ENCODE measurements at places on chromosomes 4 and X.

- DNase-seq: no peak
Observed at GRCh38 chr4:153117554-153117953, 86.7 kb upstream of the TRIM2 start.

GRCh38 chr4:20839957-20840356 is 139.7 kb downstream of the PACRGL start:
- DNase-seq: no peak

GRCh38 chr4:42843694-42844093 is 48.8 kb upstream of the GRXCR1 start:
- DNase-seq: peak; percentile 4

GRCh38 chrX:151901826-151902225 is 10.9 kb upstream of the MAGEA4 start:
- no peak for DNase-seq

GRCh38 chr4:132344924-132345828 is 803.9 kb upstream of the PCDH10 start:
- DNase-seq: no peak

DNA sequence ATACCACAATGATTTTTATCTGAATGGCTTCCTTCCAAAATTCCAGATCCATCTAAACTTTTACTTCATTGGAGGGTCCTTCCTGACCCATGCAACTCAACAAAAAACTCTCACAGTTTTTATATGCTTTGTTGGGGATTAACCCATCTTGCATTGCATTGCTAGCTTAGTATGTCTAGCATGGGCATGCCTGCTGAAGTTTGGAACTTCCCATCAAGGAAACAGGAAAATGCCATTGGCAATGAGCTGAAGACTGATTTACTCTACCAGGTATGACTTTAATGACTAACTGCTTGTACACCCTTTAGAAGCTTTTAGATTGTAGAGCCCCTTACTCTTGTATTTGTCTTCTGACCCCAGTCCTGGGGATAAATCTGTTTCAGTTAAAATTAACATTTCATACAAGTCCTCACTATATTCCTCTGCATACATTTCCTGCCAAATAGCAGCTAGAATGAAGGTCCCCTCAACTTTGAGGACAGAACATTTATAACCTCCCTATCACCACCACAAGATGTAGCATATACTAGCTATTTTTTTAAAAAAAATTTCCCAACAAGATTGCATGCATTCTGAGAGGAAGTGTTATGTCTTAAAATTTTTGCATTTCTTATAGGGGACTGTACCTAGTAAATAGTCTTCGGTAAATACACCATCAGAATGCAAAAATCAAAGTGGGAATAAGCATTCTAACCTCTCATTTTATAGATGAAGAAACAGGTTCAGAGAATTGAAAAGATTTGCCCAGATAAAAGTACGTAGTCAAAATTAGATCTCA is 52.5 kb upstream of the ATXN3L start:
- no peak for DNase-seq

DNA sequence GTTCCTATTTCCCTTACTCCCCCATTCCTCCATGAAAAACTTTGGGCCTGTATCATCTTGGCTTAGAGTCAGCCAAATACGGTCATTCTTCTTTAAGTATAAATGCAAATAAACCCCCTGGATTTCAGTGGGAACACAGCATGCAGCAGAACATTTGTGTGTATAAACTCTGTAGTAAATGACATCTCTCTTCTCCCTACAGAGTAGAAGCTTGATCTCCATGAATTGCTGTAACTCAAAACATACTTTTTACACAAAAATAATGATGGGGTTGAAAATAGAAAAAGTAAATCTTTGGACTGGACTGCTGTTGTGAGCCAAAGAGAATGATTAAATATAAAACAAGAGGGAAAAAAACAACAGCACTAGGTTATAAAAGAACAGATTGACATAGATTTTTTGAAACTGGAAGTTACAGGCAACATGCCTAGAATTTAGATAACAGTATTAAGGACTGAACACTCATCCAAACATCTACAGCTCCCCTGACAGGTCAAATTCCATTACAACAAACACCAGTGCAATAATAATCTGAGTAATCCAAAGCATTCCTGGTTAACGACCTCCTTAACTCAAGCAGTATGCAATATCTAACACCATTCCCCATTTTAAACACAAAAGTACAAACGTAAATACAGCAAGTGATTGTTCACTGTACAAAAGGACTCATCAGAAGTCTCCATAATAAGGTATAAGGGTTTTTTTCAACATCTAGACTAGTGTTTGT is 30.7 kb downstream of the TSPAN5 start:
- no peak for DNase-seq

GRCh38 chrX:148426467-148426866 is 74.0 kb upstream of the AFF2 start:
- DNase-seq: no peak

- DNase-seq: no peak
Observed at GRCh38 chrX:108131471-108131870, 39.9 kb downstream of the ATG4A start.

DNA sequence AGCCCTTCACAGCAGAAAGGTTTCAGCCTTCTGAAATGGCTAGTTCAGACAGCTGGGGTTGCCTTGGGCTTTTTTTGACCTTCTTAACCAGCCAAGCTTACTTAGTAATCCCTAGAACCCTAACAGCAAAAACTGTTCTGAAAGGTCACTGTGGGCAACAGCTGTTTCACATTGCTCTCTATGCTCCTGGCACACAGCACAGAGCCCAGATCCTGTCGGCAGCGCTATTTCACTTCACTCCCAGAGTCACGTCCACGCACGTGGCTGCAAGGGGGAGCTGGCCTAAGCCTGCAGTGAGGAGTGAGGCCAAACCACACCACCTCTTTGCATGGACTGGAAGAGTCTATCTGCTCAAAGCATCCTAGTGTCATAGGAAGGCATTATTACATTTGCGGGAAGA is 32.0 kb upstream of the STS start:
- no peak for DNase-seq

GRCh38 chr4:155616117-155616516 is 50.5 kb upstream of the GUCY1A1 start:
- no peak for DNase-seq

DNA sequence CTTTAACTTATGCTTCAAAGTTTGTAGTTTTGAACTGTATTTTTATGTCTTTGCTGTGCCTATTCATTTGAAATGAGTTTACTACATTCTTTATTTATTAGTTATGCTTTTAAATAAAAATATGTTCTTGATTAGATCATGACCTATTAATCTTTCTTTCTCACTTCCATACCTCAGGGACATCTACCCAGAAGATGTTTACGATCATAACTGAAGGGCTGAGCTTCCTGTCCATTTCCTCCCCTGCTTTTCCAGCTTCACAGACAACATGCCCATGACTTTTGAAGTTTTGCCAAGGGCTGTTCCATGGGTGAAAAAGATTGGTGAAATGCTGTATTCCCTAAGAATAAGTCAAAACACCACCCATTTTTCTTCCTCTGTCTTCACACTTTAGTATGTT is 99.7 kb upstream of the DDIT4L start:
- DNase-seq: no peak

- no peak for DNase-seq
Observed at GRCh38 chr4:88143504-88143903, 14.9 kb downstream of the ABCG2 start.

GRCh38 chrX:153934148-153934761 is 582 bp downstream of the NAA10 start:
- no peak for DNase-seq

DNA sequence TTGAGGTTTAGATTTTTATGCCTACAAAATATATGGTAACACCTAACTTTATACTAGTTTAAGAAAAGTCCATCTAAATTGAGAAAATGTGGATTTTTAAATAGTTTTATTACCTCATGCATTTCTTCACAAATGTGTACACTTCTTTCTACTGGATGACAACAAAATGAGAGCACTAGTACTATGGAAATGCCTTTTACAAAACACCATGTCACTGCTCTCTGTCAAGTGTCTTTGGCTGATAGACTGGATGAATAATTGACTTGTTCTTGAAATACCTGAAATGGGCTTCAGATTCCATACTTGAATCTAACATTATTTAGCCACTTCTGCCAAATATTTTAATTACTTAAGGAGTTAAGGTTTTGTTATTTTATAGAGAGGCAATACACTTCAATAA is 49.5 kb downstream of the AMELX start:
- no peak for DNase-seq

DNA sequence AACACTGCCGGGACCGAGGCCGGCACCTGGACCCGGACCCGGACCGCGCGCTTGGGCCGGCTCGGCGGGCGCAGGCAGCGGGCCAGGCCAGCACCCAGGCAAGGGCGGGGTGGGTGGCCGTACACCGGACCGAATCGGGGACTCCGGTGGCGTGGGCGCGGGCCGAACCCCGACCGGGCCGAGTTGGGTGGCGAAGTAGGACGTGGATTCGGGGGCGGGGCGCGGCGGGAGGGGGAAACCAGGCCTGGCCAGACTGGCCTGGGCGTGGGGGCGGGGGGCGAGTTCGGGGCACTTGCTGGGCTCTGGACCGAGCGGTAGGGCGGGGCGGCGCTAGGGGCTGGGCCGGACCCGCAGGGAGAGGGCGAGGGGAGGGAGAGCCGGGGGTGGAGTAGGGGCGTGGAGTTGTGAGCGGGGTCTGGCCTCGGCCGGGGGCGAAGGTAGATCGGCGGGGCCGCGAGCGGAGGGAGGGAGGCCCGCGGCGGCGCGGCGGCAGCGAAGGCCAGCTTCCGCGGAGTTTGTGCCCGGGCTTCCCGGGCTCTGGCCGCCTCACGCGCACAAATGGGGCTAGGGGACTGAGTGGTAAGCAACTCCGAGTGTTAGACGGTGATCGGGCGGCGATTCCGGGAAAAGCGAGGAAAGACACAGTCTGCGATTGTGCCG is 1.8 kb upstream of the BCORL1 start:
- DNase-seq: peak; percentile 61

DNA sequence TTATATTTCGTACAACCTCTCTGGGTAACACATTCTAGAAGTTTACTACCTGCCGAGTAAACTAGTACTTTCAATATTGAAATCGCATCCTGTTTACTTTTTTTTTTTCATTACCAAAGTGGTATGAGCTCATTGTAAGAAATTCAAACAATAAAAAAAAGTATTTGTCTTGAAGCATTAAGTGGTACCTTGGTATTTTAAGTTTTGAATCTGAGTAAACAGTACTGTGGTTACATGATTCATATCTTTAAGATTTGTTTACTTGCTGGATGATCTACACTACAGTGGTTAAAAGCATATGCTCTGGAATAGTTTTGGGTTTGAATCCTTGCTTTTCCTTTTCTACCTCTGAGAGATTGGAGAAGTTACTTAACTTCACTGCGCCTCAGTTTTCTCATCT is 3.8 kb upstream of the MMGT1 start:
- DNase-seq: no peak

DNA sequence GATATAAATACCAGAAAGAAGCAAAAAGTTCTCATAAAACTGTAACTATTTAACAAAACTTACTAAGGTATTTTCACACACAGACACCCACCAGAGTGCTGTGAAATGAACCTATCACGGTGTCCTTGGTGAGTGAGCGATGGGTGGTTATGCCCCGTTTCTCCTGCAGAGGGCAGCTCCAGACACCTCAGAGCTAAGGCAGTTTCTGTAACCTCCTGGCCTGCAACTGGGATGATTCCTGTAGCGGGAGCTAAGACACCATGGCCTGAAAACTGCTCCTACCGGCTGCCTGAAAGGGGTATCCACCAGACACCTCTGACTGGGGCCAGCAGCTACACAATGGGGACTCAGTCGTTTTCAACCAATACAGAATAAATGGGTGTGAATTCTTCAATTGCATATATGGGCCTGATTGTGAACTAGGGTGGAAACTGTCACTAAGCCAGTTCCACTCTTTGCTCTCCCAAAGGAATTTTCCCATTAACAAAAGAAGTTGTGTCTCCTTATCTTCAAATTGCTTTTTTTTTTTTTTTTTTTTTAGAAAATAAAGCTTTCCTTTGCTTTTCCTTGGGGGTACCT is 2375.8 kb upstream of the TENM3 start:
- peak; percentile 77 for DNase-seq

DNA sequence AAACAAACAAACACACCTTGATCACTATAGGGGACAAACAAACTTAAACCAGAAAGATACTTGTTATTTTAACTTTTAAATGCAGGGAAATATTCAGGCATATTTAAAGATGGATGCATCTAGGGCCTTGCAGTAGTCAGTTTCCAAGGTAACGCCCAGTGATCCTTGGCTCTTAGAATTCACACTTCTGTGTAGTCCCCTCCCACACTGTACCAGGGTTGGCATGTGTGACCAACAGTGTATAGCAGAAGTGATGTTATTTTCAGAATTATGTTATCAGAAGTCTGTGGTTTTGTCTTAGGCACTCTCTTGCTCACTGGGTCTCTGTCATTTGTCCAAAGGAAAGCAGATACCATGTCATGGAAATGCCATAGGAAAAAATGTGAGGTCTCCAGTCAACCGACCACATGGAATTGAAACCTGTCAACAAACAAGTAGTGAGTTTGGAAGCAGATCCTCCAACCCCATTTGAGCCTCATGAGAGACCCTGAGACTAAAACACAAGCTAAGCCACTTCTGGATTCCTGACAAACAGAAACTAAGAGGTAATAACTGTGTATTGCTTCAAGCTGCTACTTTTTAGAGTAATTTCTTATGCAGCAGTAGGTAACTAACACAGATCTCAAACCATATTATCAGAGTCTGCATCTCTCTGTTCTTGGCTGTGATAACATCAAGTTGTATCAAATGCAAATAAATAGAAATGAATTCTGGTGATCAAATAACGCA is 670.3 kb downstream of the KCTD8 start:
- peak; percentile 1 for DNase-seq

- DNase-seq: no peak
Observed at GRCh38 chr4:14018191-14018853, 390.8 kb upstream of the BOD1L1 start.

- peak; percentile 80 for DNase-seq
Observed at GRCh38 chrX:24371391-24371972, 11.0 kb downstream of the SUPT20HL1 start.

DNA sequence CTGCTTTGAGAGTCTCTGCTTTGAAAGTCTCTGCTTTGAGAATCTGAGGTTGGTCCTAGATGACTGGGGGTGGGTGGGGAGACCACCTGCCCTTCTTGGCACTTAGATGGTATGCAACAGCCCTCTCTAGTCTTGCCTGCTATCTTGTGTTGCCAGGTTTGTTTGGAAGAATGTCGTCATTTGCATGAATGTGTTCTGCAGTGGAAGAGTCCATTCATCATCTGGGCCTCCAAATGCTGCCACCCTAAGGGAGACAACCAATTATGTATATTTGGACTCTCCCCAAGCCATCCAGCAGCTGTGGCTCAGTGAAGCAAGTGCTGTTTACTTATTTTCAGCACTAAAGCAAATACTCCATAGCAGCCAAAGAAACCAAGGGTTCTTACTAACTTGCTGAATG is 44.6 kb upstream of the TRPC5OS start:
- DNase-seq: no peak

DNA sequence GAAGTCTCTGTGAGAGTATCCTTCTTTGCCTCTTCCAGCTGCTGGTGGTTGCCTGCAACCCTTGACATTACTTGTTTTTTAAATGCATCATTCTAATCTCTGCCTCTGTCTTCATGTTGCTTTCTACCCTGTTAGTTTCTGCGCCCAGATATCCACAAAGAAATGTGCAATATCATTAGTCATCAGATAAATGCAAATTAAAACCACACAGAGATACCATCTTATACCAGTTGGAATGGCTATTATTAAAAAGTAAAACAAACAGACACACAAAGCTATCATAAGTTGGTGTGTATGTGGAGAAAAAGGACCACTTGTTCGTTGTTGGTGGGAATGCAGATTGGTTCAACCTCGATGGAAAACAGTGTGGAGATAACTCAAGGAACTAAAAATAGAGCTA is 517.4 kb downstream of the FAT4 start:
- DNase-seq: no peak
